ENCODE measurements at places on chromosomes 5 and 9.

- no peak for DNase-seq
Measured at GRCh38 chr5:142006363-142007236, 6.2 kb downstream of the GNPDA1 start.

DNA sequence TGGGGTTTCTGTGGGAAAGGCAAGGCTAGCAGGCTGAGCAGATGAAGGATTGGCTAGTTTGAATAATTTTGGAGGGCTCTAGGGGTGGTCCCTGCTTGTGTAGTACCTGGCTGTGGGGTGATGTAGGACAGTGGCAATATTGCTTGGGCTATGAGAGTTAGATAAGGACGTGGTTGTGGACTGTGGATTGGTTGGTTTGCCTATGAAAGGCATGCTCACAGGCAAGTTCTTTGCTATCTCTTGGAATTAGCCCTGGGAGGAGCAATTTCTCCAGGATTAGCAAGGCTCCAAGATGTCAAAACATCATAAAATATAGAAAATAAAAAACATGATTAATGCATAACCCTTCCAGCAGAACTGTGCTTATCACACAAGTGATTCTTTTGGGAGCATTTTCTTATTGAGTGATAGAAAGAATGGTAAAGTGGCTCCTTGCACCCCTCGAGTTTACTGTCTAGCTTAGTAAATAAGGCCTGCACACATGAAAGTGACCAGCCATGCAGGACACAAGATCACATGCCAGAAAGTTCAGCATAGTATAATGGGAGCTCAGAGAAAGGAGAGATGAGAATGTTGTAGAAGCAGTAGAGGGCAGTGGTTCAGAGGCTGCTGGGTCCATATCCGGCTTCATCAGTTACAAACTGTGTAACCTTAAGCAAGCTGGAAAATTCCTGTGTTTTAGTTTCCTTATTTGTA, 13.8 kb downstream of the AOPEP start:
- no peak for DNase-seq

DNA sequence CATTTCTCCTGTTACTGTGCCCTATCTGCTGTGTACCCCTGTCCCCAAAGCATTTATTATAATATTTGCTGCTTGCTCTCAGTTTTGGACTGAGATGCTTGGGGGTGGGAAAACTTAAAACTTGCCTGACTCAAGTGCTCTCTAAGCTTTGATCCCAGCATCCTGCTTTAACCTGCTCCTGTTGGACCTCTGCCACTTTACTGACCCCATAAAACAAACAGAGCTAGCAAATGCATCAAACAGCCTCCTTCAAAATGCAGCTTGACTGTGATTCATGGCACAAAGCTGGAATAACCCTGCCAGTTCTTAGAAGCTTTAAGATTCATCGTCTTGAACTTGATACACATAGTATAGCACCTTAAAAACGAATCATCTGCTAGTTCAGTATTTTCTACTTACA, 212.5 kb downstream of the DEPDC1B start:
- no peak for DNase-seq

DNA sequence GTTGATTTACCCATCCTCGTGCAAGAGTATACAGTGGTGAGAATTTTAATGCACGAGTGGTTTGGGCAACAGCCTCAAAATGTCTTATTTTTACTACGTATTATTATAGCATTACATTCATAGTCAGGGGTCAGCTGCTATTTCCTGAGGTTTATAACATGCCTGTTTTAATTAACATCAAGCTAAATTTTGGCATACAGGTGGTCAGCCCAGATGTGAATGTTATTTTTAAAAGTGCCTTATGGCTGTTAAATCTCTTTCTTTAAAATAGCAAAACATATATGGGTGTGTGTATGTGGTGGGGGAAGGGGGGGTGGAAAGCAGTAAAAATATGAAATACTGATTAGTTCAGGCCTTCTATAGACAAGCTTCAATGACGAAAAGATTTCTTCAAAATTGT, 424.5 kb upstream of the CLINT1 start:
- no peak for DNase-seq

- DNase-seq, result no peak
Measured at GRCh38 chr5:32542216-32543059, 42.9 kb upstream of the SUB1 start.

- no peak for DNase-seq
Measured at GRCh38 chr5:151589878-151590570, 1.1 kb downstream of the FAT2 start.

DNA sequence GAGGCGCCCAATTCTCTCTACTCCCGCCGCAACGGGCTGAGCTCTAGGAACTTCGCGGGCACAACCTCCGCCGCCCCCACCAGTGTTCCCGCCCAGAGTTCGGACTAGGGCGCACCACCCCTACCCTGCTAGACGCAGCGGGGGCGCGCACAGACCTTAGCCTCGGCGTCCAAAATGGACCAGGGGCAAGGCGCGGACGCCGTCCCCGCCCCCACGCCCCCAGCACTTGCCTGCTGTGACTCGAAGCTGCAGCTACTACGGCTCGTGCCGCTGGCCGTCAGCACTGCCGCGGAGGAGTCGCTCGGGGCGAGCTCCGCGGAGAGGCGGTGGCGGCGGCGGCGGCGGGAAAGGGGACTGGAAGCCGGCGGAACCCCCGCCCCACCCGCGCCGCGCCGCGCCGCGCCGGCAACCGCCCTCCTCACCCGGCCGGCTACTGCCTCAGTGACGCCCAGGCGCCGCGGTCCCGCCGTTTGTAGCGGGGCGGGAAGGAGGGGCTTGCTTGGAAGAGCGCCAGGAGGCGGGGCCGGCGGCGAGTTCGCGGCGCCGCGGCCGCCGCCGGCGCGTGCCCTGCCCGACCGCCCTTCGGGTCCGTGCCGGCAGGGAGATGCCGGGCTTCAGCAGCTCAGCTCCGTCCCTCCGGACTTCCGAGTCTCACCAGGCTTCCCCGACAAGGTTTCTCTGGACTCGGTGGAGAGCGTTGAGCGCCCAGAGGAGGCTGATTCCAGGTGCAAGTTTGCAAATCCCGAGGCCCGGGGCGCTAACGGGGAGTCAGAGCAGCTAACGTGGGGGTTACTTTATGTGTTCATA, 4.5 kb downstream of the ELAVL2 start:
- DNase-seq, result peak; percentile 66

GRCh38 chr9:6214434-6214833, 1.2 kb upstream of the IL33 start:
- DNase-seq, result no peak

DNA sequence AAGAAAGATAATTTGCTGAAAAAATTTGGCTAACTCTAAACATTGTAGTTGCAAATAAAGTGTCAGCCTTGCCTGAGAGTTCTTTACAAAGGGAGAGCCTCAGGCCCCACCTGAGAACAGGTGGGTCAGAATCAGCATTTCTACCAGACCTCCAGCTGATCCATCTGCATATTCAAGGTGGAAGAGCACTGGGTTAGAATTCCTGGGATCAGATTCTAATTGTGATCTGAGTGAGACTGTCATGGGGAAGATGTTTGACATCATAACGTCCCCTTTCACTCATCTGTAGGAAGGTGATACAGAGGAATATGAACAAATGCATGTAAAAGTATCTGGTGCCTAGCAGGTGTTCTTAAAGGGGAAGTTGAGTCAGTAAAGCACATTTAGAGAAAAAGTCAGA, 54.6 kb downstream of the FBXL7 start:
- DNase-seq, result no peak

Measured in upper lobe of right lung (tissue), 1 donor.